ENCODE measurements at places on chromosomes 5 and 9.
A peak's percentile ranks its signal among the peaks of the same experiment; 100 is the strongest.

- DNase-seq, result no peak
Observed at GRCh38 chr5:73998489-73998888, 372.5 kb downstream of the ARHGEF28 start.

DNA sequence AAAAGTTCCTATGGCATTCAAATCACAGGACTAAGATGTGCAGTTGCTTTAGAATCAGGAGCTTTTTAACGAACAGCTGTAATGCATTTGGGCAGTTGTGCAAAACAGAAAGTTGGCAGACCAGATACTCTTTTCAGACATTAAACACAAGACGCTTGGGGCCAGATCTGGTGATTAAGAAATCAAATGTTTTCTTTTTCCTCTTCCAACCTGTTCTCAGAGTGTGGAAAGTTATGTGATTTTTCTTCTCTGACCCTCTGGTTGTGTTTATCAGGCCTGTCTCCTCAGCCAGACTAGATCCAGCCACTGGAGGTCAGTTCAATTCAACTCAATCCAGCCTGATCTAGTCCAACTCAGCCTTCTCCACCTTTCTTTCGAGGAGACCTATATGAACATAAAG, 298.5 kb upstream of the PCSK5 start:
- no peak for DNase-seq

DNA sequence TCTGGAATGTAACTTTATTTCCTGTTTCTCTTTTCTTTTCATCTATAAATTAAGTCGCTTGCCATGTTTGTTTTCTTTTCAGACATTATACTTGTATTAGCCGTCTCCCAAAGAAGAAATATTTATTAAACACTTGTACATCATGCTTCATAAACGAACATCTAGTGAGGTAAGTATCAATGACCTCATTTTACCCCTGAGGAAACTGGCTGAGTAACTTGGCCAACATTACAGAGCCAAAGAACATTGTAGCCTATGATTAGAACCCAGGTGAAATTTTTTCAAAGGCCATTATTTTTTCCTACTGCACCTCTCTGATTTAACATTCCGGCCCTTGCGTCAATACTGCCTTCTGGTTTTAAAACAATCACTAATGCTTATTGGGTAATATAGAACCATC, 4.2 kb downstream of the FREM1 start:
- no peak for DNase-seq

DNA sequence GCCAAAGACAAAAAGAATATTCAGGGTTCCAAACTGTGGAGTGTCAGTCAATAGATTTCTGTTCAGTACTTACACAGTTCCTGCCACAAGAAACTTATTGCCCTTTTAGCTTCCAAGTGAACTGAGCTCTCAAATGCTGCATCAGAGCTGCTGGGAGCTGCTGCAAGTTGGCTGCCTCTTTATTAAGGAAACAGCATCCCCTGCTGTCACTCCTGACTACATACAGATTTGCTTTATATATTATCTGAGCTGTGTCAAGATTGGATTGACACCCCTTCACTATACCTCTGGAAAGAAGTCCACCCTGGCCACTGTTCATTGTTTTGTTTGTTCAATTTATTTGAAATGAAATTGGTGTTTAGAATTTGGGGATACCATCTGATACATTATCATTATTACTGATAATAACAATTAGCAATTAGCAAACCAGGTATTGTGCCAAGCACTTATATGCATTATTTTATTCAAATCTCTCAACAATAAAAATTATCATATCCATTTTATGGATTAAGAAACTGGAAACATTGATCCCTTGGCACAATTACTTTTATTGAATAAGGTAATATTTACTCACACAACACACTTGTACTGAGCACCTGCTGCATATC, 16.4 kb upstream of the C5orf58 start:
- DNase-seq, result peak; percentile 49

DNA sequence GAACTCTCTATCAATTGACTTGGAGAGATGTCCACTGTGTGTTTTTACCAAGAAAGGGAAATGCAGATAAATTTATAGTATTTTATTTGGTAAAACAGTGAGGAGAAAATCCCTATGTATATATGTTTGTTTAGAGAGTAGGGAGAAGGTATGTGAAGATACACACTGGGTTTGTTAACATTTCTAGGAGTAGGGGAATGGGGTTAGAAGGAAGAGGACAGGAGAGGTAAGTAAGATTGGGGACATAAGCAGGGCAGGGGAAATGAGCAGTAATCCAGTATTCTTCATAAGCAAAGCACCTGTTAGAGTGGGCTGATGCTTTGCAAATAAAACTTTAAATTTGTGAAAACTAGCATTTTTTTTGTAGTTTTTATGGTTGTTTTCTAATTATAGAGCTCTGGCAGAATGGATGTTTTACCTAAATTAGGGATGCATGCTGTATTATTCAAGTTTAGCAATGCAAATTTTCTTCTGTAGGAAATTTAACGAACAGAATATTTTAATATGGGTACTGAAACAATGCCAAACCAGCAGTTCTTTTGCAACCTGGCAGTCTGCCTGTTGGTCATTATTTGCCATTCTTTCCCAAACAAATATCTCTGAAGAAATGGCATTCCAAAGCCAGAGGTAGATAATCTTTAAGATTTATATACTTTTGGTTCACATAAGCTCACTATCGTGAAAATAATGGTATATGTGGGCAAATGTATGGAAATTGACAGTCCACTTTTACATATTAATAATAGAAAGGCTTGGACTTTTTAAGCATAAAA, 19.4 kb upstream of the DCP2 start:
- DNase-seq, result no peak

GRCh38 chr5:76413746-76414145, 10.7 kb downstream of the IQGAP2 start:
- DNase-seq, result no peak

- no peak for DNase-seq
Observed at GRCh38 chr5:129125819-129126218, 31.3 kb downstream of the ISOC1 start.

DNA sequence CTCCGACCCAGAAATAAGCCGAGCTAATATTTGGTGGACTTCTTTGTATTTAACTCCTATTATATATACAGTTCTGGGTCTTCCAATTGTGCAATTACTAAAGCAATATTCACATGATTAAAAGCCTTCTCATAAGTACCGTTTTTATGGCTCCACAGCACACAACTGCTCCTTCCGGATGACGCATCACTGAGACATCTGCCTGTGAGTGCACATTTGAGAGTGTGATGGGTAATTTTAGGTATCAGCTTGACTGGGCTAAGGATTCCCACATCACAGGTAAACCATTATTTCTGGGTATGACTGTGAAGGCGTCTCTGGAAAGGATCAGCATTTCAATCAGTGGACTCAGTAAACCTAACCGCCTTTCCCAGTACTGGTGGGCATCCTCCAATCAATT, 77.5 kb upstream of the SYK start:
- DNase-seq, result no peak

DNA sequence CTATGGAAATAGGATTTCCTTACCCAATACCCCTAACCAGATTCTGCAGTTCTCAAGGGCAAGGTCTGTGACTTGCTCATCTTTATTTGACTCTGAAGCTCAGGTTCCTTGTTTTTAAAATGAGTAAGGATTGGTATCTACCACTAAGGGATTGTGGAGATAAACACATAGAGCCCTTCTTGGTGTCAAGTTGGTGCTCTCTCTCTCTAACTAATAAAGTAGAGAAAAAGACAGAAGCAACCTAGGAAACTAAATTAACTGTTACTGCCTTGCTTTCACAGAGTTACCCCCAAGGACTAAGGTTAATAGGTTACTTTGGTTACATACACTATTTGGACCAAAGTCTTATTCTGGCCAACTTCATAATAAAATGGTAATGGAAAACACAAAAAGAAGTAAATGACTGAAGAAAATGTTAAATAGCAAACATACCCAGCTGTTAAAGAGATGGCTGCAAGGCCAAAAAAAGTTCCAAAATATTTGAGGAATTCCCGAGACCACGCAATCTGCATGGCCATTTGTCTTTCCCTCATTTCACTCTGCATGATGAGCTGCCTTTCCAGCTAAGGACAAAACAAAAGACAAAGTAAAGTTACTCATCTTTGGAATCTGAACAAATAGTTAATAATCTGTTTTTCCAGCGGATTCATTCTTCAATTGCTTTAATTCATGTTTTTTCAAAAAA, 21.8 kb upstream of the RLN1 start:
- no peak for DNase-seq

- DNase-seq, result no peak
Observed at GRCh38 chr5:139708877-139709581, 60.9 kb downstream of the CXXC5 start.

DNA sequence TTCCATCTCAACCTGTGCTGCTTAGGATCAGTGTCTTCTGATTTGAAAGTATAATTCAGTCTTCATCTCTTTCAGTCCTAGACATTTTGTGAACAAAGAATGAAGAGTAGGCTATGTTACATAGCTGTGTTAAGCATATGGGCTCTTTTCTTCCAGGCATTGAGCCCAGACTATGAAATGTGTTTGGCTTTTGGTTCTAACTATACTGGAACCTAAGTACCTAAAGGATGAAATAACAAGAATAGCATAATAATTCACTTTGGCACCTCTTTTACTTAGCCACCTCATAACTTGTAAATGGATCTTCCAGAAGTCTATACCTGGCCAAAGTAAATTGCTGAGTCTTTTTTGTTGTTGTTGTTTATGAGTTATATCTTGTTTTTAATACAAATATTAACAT, 71.4 kb downstream of the SLF1 start:
- no peak for DNase-seq

- DNase-seq, result no peak
Observed at GRCh38 chr5:139925216-139925562, 117.9 kb downstream of the NRG2 start.

DNA sequence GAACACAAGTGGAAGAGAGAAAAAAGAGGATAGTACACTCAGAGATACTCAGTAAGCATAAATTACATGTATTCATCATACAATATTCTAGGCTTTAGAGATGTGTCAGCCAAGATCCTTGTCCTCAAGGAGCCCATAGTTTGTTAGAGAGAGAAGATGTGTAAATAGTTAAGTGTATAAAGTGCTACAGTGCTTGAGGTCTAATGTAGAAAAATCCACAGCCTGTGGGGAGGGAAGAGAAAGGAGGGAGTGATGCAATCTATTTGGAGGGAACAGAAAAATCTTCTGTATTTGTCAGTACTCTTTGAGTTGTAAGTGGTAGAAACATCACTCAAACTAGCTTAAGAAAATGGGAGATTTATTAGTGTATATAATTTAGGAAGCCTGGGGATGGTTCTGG, 81.9 kb downstream of the PALM2AKAP2 start:
- no peak for DNase-seq

GRCh38 chr5:151077967-151078366, 2.9 kb downstream of the TNIP1 start:
- no peak for DNase-seq

GRCh38 chr5:160434022-160434531, 12.4 kb downstream of the PTTG1 start:
- DNase-seq, result no peak

- DNase-seq, result no peak
Observed at GRCh38 chr5:87027570-87027969, 240.1 kb upstream of the RASA1 start.

Measured in DND-41 (cell line).